Stimulated activated CD8-positive, alpha-beta memory T cell treated with anti-CD3 and anti-CD28 coated beads, Interleukin-4, amount 100 ng/mL, for 4 hours (primary cell): ENCODE measurements at places on chromosomes 6 and 20.

DNA sequence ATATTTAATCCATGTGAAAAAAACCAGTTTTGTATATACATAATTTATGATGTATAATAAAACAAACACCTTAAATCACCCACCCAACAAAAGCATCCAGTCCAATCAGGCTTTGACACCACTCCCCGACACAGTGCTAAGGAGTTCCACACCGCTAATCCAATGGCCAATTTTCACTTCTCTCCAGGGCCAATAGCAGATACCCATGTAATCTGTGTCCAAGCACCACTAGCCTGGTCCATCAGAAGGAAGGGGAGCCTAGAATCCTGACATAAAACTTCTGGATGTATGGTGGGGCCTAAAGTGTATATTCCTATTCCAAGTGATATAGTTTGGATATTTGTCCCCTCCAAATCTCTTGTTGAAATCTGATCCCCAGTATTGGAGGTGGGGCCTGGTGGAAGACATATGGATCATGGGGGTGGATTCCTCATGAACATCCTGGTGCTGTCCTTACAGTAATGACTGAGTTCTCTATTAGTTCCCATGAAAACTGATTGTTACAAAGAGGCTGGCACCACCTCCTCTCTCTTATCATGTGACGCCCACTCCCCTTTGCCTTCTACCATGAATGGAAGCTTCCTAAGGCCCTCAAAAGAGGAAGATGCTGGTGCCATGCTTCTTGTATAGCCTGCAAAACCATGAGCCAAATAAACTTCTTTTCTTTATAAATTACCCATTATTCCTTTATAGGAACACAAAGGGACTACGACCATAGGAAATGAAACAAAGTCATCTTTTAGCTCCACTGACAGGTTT, 20.8 kb downstream of the RALGAPA2 start:
- no peak for DNase-seq

DNA sequence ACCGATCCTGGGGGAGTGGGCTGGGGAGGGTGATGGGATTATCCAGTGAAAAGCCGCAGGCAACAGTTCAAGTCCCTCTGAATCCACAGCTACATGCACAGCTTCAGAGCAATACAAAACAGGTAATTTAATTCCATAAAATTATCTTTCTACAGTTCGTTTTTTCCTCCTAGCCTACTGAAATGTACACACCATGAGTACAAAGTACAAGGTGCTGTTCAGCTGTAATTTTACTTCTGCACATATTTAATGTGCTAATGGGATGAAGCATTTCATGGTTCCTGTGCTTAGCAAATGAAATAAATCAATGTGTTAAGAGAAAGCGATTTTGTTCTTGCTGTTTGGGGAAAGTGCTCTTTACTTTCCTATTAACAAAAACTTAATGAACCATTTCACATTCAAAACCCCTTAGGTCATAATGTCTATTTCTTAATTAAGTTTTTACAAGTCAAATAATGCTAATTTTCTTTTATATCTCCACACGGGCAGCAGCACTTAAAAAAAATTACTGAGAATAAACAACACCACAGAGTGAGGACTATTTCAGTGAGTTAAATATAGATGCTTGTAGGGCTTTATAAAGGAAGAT, 71.8 kb downstream of the INSM1 start:
- DNase-seq: no peak

- DNase-seq: no peak
Observed at GRCh38 chr20:43564993-43565757, 6.3 kb downstream of the SGK2 start.

GRCh38 chr6:36605560-36606391, 11.6 kb downstream of the SRSF3 start:
- DNase-seq: no peak

- DNase-seq: no peak
Observed at GRCh38 chr6:28710466-28711191, 184.9 kb downstream of the GPX5 start.

- no peak for DNase-seq
Observed at GRCh38 chr20:32456869-32457478, 98.8 kb downstream of the ASXL1 start.

DNA sequence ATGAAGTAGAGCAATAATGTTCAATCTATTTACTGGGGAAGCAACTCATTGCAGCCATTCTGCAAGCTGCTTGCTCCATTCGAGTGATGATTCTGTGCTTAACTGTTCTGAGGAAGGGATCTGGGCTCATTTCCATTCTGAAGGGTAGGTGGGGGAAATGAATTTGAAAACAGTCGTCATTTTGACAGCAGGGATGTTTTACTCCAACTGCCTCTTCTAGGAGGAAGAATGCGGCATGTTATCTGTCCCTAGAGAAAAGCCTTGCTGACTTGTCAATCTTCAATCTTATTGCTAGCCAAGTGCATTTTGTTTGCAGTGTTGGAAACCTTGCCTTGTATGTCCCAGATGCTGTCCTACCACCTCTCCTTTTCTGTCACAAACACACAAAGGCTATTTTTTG, 105.9 kb downstream of the PRDM13 start:
- DNase-seq: no peak

DNA sequence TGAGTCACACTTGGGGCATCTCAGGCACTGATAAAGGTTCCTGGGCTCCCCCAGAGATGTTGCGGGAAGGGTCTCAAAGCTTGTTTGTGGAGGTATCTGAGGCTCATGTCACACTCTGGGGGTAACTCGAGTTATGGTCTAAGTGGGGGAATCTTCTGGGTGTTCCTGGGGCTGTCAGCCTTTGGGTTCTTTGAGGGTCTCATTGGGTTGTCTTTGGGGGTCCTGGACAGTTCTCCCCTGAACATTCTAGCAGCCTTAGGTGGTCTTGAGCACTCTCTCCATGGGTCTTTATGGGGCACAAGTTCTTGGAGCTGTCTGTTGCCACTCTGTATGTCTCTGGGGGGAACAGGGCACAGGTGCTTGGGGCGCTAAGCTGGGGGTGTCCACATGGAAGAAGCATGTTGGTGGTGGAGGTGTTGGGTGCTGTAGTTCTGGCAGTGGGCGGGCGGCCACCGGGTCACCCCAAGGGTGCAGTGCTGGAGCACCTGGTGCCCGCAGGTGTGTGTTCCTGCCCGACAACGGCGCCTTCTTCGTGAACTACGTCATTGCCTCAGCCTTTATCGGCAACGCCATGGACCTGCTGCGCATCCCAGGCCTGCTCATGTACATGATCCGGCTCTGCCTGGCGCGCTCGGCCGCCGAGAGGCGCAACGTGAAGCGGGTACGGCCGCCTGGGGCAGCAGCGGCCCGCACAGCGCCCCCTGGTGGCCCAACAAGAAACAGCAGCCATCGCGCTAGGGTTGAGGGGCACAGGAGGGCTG, 7.1 kb upstream of the CAPN11 start:
- DNase-seq: peak; percentile 61

GRCh38 chr6:6912817-6913744, 194.7 kb upstream of the RREB1 start:
- no peak for DNase-seq

GRCh38 chr6:9620263-9620662, 794.6 kb downstream of the TFAP2A start:
- DNase-seq: no peak

DNA sequence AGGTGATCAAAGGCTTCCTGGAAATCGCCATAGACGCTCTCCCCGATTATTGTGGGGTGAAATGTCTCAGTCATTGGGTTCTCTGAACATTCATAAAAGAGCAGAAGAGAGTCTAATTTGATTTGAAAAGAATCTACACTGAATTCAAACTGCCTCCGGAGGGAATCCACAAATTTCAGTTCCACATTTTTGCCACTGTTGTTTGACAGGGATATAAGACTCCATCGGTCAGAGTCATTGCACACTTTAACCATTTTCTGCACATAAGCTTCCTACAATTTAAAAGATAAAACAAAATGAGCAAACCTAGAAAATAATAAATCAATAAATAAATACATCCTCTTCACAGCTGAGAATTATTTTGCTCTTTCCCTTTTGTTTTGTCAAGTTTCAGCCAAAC, 2.3 kb downstream of the TENT5A start:
- no peak for DNase-seq

- no peak for DNase-seq
Observed at GRCh38 chr6:78580923-78581322, 286.4 kb upstream of the IRAK1BP1 start.

- no peak for DNase-seq
Observed at GRCh38 chr6:38100380-38100779, 280.9 kb downstream of the ZFAND3 start.

- DNase-seq: no peak
Observed at GRCh38 chr6:133047065-133047665, 194.0 kb upstream of the EYA4 start.

GRCh38 chr20:51946586-51946985, 144.3 kb upstream of the SALL4 start:
- DNase-seq: no peak

GRCh38 chr6:10084111-10084986, 330.5 kb downstream of the TFAP2A start:
- DNase-seq: no peak

DNA sequence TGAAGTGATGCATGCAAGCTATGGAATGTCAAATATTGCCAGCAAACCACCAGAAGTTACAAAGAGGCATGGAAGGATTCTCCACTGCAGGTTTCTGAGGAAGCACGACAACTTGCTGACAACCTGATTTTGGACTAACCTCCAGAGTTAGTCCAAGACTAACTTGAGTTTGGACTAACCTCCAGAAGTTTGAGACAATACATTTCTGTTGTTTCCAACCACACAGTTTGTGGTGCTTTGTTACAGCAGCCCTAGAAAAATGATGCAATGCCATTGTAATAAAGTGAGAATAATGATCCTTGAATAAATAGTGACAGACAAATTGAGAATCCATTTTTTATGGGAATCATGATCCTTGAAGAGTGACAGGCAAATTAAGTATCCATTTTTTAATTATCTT, 169.9 kb upstream of the HDDC2 start:
- DNase-seq: no peak

- DNase-seq: no peak
Observed at GRCh38 chr6:39910164-39910563, 24.1 kb downstream of the MOCS1 start.

DNA sequence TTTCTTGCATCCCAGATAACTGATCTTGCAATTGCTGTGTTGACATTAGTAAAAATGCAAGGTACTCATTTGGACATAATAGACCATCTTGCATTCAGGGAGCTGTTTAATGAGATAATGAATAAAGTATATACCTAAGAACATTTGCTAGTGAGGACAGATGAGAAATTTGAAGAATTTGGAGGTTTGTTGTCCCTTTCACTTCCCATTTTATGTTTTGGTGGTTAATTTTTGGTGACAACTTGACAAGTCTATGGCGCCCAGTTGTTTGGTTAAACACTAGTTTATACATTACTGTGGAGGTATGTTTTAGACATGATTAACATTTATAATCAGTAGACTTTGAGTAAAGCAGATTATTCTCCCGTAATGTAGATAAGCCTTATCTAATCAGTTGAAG, 300.2 kb upstream of the SYNCRIP start:
- DNase-seq: no peak

DNA sequence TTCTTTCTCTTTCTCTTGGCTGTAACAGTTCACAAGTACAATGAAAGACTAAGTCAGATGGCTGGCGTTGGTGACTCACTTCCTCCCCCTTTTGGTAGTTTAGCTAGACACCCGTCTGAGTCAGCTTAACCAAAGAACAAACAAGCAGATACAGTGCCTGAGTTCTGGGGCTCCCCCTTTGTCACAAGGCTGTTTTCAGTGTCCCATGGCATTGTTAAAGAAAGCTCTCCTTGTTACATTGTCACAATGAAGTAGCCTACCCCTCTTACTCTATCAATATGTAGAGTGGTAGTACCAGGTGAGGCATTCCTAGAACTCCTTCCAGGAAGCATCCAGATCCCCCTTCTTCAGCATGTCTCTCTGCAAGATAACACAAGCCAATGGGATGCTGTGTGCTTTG, 38.6 kb downstream of the KIAA0408 start:
- peak; percentile 67 for DNase-seq

DNA sequence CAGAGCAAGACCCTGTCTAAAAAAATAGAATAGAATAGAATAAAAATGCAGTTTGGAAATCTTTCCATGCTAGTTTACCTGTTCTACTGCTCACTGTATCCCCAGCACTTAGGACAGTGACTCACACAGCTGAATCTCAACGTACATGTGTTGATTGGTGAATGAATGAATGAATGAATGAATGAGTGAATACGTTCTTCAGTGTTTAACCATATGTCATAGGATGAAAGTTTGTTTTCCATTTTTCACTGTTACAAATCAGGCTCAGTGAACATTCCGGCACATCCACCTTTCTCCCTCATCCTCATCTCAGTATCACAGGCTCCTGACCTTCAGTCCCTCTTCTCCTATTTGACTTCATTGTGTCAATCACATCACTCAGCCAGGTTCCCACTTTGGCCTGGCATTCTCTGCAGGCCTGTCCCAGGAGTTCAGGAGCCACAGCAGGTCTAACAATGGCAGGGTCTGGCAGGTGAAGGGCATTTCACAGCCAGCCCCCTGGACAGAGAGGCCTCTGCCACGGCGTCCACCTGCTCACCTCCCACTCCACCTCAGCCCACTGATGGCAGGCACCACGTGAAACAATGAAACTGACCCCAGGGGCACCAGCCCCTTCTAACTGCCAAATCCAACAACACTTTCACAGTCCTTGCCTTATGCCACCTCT, 7.9 kb downstream of the ZC3H12D start:
- no peak for DNase-seq

DNA sequence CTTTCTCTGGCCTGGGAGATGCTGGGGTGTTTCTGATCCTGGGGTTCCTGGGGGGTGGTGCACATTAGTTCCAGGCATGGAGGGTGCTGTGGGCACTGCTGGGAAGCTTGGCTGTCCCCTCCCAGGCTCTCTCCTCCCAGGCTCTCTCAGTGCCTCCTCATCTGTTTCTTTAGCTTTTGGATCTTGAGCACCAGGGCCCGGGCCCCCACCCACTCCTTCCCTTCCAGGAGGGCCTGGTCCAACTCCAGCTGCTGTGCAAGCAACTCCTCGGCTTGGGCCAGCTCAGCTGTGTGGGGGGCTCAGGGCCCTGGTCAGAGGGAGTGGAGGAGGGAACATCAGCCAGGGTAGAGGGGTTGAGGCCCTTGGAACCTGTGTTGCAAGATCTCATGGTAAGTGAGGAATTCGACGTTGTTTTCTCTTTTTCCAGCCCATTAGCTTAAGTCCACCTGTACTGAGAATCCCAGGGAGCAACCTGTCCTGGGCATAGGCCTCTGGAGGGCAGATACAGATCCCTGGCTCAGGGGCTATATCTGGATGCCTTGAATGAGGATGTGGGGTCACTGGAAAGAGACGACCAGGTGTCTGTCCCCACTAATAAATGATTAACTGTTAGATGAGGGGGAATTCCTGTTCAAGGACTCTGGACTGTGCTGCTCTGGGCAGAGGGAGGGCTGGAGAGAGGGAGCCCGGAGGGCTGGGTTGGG, 34.5 kb upstream of the HLA-A start:
- no peak for DNase-seq
